ENCODE measurements at places on chromosomes 13 and 19.

DNA sequence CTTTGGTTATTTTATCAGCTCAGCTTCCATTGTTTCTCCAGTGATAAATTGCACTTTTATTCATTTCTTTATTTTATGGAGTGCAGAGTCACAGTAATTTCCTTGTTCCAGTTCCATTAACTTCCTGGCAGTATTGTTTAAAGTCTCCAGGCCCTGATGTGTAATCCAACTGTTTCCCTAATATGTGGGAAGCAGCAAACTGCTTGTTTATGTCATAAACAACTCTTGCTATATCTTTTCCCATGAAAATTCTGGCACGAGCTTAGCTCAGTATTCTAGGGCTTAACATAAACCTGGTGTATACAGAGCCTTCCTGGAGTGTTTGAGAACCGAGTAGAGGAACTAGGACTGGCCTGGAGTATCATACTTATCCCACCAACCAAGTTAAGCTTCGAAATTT, 83.5 kb upstream of the ARGLU1 start:
- DNase-seq: no peak

DNA sequence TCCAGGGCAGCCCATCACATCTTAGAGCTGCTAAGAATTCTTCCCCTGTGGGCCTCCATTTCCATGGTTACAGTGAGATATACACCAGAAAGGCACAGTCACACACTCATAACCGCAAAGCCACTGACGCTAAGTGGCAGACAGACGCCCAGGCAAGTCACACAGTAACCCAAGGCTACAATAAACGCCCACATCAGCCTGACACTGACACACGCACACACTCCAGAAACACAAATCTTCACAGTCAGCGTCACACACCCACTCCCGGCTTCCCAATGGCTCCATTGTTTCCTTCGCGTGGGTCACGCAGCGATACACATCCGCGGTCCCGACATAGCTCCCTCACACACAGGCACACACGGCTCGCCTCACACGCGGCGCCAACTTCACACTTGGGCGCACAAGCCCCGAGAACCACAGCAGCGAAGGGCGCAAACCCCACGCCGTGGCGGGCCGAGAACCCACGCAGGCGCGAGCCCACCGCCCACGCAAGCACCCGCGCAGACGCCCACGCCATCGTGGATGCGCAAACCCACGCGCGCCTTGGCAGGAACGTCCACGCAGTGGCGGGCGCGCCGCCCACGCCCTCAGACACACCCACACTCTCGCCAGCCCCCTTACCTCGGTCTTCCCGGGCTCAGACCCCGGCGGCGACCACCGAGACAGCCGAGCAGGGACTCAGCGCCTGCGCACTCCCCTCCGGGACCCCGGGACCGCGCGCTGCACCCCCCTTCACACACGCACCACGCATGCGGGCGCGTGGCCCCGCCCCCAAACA, at the start of gene ZNF667:
TSS of gene ZNF667 (minus strand) at position 695 of the 778 bp plus-strand sequence. CDS start 14,975 bp downstream, outside the sequence.
- DNase-seq: peak; percentile 5

DNA sequence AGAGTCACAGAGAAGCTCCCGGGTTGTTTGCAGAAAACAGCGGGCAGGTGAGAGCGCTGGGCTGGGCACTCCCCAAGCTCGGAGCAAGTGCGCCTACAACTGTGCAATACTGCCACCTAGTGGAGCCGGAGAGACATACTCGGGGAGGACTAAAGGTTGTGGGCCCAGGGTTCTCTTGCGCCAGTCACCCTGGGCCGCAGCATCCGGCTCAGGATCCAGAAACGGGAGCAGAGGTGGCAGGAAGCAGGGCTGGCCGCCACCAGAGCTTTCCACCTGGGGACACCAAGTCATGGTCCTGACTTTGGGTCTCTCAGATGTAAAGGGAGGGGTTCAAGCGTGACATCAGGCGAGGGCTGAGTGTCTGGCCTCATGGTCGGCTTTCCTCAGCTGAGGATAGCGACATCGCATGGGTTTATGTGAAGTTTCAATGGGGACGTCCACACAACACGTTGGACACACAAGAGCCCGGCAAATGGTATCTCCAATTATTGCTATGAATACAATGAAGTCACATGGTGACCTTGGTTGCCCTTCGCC, 11.2 kb upstream of the KLK4 start:
- DNase-seq: peak; percentile 77

GRCh38 chr13:50159607-50160006, 144.4 kb downstream of the KCNRG start:
- no peak for DNase-seq
